ENCODE measurements at places on chromosomes 4 and X.

DNA sequence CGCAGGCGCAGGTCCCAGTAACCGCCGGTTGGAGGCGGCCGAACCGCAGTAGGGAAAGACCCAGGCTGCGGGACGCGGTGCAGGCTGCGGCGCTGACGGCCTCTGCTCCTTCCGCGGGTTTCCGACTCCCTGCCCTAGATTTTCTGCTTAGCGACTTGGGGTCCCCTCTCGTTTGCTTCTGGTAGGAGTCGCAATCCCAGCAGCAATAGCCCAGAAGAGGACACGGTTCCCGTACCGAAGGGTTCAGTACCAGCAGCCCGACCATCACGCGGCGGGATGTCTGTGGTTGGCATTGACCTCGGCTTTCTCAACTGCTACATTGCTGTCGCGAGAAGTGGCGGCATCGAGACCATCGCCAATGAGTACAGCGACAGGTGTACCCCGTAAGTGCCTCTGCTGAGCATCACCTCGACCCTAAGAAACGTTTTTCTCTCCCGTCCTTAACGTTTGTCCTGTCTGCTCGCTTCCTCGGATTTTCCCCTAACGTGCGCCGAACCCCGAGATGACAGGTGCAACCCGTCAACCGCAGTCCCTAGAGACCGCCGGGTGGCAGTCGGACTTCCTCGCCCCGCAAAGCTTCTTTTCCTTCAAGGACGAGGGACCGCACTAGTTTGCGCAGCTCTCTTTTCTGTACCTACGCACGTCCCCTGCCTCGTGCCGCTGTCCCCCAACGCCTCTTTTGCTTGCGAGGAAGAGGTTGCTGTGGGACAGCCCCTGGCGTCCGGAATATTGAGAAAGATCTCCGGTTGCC lies at the start of gene HSPA4L:
TSS of gene HSPA4L (plus strand) at position 48 of the 751 bp plus-strand sequence. CDS start at position 277, 229 bp downstream.
- DNase-seq, result peak; percentile 35

DNA sequence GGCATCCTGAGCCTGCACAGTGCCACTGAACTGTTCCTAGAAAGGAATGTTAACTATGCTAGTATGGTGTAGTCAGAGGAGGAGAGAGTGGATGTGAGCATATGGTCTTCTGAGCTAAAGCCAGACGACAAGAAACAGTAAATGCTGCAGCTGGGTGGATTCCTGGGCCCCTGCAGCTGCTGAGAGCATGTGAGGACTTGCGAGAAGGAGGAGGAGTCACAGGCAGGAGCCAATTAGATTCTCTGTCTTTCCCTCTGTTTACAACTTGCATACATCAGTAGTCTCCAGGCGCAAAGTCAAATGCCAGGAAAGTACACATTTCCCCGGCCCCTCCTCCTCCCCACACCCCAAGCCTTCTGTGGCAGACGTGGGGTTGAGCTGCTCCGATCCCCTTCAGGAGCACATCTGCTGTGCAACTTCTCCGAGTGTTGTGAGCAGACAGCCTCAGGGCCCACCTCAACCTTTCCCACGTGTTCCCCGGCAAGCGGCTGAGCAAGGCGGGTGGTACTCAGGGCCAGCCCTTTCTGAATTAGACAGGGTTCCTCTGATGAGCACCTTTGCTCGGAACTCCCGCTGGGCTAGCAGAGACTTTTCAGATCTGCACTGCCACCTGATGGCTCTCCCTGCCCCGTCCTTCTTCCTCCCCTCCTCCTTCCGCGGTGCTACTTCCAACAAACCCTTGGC lies 108.7 kb upstream of the ATP6AP2 start:
- DNase-seq, result no peak

DNA sequence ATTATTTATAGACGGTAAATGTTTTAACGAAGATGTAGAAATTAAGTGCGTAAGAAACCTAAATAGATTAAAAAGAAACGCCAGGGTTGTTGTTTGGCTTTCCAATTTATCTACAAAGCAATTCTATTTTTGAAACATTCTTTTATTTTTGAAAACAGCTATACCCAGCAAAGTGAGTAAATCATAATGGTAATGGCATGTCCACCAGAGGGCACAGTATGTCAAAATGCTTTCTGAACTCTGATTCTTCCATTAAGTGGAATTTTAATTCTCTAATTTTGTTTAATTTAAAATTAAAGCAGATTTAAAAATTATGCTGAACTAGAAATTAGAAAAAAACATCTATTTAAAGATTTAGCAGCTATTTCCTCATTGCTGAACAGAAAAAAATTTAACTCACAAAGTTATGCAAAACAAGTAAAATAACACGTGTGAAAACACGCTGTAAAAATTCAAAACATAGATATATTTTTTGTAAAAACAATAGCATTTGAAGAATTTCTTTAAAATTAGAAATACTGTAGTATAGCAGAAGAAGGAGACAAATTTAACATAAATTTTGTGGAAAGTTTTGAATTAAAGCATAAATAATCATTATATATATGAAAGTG lies 26.5 kb downstream of the RASSF6 start:
- no peak for DNase-seq

DNA sequence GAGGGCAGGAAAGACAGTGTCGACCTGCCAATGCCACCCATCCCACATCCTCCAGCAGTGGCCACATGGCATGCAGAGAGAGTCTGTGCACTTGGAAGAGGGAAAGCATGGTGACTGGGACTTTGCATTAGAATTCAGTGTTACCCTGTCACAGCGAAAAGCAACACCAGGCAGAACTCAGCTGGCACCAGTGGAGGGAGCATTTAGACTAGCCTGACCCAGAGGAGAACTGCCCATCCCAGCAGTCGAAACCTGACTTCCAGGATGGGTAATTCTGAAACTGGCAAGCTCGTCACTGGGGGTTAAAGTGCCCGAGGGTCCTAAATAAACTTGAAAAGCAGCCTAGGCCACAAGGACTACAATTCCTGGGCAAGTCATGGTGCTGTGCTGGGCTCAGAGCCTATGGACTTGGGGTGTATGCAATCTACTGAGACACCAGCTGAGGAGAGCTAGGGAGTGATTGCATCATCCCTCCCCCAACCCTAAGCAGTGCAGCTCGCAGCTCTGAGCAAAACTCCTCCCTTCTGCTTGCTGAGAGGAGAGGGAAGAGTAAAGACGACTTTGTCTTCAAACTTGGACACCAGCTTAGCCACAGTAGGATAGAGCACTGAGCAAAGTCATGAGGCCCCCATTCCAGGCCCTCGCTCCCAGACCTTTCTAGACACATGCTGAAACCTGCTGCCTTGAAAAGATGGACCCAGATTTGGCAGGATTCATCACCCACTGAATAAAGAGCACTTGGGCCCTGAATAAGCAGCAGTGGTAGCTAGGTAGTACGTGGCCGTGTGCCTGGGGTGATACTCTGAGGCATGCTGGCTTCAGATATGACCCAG lies 68.8 kb downstream of the DDX60L start:
- no peak for DNase-seq

DNA sequence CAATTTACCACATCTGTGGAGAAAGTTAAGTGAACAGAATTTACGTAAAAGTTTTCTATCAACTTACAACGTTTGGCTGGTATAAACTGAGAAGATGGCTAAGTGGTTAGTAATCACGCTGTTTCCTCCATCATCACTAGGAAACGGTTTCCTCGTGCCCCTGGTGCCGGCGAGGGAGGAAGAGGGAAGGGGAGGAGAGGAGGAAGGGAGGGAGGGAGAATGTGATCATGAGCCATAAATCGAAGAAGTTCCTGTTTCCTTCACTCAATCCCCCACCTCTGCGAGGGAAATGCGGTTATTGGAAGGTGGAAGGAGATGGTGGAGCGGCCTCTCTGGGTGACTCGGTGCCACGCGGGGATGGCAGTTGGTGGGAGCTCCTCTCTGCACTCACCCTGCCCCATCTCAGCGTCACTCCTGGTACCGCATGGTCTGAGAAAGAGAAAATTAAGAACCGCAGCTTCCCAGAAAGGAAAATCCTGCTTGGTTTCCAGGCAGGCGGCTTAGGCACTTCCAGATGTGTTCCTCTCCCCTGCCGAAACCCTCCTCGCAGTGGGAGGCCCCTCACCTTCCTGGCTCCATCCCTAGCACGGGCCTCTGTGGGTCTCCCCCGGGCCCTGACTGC lies 216.8 kb downstream of the AFAP1 start:
- DNase-seq, result no peak

GRCh38 chrX:78658845-78659744 lies at the start of gene RTL3:
RTL3 (minus strand) TSS chrX:78659328; CDS start chrX:78658420, 908 bp downstream.
- no peak for DNase-seq

- DNase-seq, result no peak
Measured at GRCh38 chr4:148574502-148574901, 132.3 kb upstream of the NR3C2 start.

- no peak for DNase-seq
Measured at GRCh38 chr4:18082236-18082635, 60.7 kb upstream of the LCORL start.

DNA sequence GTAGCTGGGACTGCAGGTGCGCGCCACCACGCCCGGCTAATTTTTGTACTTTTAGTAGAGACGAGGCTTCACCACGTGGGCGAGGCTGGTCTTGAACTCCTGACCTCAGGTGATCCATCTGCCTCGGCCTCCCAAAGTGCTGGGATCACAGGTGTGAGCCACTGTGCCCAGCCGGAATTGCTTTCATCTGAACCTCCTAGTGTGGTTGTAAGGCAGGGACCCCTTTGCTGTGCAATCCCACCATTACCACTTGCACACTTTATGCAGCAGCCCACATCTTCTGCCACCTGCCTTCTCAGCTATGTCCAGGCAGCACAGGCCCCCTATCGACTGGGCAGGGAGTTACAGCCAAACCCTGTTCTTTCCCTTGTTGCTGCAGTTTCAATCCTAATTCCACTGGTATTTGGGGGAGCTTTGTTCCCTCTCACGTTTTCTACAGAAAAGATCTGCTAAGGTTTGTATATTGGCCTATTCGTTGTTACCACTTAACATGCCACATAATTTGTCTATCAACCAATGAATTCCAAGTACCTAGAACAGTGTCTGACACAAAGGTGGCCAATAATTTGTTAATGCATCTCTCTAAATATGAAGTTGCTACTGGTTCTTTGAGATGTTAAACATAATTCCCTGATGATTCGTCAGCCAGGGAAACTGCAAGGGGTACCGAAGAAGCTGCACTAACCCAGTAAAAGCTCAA lies 6.5 kb downstream of the RPL39 start:
- DNase-seq, result peak; percentile 17

DNA sequence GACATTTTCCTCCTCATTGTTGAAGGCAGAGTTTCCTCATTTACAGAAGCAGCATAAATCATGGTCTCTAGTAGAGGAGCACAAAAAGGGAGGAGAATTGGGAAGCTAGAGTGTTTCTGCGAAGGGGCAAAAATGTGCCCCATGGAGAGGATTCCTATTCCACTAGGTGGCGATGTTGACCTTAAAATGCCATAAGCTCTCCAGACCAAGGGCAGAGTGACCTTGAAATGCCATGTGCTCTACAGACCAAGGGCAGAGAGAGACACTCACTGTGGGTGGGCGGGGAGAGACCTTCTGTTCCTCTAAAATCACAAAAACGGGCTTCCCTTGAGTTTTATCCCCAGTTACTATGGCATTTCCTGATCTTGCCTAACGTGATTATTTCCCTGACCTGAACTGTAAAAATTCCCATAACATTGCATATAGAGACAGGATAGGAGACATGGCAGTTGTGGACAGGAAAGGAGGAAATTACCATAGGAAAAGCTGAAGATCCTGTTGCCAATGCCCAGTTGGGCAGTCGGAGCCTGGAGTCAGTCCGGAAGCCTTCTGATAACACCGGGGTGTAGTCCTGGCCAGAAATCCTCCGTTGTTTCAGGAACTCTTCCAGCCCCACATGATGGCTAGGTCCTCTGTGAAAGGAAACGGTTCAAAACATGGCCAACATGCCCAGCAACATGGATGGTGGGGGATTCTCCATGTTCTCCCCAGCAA lies 567.7 kb downstream of the MAGEB5 start:
- DNase-seq, result no peak

DNA sequence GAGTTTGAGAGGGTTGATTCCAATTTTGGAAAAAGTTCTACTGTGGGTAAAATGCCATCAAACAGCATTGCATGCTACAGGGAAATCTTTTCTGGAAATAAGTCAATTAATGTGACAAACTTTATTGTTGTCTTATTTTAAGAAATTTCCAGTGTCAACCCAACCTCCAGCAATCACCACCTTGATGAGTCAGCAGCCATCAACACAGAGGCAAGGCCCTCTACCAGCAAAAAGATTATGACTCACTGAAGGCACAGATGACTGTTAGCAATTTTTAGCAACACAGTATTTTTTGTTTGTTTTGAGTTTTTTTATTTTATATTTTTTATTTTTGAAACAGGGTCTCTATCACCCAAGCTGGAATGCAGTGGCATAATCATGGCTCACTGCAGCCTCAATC lies 165.4 kb upstream of the C1QTNF7 start:
- DNase-seq, result no peak

GRCh38 chrX:154125391-154126040 lies 18.5 kb upstream of the OPN1LW start:
- no peak for DNase-seq

GRCh38 chrX:57952320-57952678 lies 42.0 kb upstream of the ZXDA start:
- no peak for DNase-seq

GRCh38 chr4:13980317-13981310 lies 353.1 kb upstream of the BOD1L1 start:
- DNase-seq, result no peak

DNA sequence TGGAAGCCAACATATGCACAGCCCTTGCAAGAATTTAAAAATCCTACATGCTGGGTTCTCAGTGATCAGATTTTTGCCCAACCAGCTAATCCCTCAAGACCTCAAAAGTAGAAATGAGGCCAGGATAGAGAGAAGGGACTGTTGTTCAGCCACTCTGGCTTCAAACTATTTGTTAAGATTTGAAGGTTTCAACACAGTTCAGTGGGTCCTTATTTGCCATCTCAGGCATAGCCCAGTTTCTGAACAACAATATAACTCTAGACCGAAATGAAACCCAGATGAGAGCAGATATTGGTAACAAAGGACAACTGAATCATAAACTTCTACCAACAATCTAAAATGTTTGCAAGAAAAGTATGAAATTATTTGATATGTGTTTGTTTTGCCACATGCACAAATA lies 237.3 kb downstream of the NR3C2 start:
- no peak for DNase-seq

DNA sequence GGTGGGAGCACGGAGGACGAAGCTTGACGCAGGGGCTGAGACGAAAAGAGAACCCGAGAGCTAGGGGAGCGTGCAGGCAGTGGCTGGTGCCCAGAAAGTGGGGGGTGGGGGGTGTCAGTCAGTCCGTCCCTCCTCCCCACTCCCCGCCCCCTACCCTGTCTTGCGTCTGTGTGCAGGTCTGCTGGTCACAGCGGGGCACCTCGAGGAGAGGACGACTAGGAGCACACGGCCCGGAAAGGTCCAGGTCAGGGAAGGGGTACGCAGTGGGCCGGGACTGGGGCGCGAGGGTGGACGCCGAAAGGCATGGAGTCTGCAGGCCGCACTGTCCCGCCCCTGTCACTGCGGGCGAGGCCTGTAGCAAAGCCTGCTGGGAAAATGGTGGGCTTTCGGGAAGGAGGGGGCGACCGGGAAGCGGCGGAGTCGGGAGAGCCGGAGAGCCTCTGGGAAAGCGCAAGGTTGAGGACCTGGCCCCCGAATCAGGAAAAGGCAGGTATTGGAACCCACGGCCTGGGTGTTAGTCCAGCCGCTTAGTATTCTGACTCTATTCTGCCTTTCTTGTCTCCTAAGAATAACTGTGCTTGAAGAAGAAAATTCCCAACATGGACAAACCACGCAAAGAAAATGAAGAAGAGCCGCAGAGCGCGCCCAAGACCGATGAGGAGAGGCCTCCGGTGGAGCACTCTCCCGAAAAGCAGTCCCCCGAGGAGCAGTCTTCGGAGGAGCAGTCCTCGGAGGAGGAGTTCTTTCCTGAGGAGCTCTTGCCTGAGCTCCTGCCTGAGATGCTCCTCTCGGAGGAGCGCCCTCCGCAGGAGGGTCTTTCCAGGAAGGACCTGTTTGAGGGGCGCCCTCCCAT lies 769 bp downstream of the TCEAL1 start:
- DNase-seq, result no peak

GRCh38 chrX:136250191-136251040 lies 784 bp downstream of the MAP7D3 start:
- peak; percentile 13 for DNase-seq

Measured in stimulated activated CD4-positive, alpha-beta T cell treated with anti-CD3 and anti-CD28 coated beads, TNF-alpha, amount 100 ng/mL, for 1 hour (primary cell).